ENCODE measurements at places on chromosomes 1 and 21.

DNA sequence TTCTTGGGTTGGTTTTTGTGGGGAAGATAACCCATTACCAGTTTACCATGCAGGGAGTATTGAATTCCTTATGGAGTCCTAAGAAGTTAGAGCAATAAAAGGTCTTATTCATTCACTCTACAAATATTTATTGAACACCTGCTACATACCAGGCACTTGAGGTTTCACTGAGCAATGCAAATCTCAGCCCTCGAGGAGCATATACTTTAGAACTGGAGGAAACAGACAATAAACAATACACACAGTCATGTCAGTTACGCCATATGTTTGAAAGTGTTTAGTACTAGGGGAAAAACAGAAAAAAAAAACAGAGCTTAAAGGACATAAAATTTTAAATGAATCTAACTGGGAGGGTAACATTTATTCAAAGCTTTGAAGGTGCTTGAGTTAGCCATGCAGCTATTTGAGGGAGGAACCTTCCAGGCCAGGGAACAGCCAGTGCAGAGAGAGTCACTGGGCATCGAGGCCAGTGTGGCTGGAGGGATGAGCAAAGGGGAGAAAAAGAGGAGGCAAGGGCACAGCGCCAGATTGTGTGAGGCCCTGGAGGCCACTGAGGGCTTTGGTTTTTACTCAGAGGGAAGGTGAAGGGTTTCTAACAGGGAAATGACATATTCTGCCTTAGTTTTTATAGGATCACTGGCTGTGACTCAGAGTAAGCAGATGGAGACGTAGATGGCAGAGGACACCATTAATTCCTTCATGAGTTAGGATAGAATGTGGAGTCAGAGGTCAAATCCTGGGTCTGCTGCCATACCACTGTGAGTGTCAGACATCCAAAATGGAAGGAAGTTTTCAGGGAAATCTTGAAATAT lies 32.7 kb downstream of the C1orf21 start:
- no peak for DNase-seq

DNA sequence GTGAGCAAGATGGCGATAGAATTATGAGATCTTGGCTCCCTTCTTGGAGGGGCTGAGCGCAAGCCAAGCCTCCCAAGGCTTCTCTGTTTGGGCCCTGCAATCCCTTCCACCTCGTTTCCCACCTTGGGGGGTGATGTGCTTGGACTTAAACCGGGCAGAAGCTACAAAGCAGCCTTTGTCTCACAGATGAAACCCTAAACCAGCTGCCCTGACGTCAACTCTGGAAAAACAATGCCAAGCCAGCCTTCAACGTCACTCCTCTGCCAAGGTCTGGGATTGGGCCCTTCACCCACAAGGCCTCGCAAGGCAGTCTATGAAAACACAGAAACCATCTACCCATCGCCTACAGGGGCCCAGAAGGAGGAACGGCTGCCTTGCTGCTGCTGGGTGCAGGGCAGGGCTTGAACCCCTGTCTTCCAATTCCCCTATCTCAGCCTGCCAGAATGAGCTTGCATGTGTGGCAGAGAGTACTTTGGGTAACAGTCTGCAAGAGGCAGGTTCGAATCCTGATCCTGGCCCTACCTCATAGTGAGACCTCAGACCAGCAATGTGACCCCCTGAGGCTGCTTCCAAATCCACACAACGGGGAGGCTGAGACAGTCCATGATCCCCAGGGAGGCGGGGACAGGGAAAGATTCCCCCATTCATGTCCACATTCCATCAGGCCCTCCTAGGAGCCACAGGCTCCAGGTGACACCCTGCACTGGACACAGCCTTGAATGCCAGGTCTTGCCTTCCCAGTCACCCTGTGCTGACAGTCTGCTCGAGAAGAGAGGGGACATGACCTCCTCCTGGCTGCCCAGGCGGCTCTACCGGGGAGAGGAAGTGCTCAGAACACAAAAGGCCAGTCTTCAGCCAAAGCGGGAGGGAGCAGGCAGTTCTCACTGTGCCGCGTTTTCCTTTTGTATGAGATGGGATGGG lies 15.0 kb downstream of the IFFO2 start:
- no peak for DNase-seq

DNA sequence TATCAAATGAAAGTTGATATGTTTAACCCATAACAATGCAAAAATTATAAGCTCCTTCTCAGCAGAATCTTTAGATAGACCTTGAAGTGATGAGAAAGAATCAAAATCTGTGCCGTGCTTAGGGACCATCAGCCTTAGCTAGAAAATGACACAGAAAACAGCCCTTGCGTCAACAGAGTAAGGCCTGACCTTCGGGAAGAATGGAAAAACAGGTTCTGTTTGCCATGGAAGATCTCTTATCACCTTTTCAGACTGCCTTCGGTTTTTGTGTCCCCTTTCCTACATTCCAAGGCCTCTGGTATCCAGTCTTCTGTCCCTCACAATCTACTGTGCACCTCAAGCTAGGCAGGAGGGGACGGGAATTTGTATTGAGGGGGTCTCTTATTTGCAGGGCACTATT lies 37.6 kb upstream of the DPT start:
- no peak for DNase-seq

DNA sequence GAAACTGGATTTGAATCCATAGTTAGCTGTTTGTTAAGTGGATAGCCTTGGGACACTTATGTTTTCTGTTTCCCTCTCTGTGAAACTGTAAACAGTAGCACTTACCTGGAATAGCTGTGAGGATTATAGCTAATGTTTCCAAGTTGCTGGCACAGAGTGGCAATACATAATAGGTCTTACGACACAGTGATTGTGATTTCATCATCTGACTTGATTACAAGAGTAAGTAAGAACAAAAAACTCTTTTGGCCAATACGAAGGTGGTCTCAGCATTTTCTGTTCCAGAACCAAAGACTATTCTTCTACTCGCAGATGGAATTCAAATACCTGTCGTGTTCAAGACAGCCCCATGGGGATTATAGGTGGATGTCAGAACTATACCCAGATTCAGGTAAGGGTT lies 2.1 kb downstream of the C8B start:
- no peak for DNase-seq

- no peak for DNase-seq
These were observed 486.6 kb downstream of the KIF26B start for GRCh38 chr1:245641384-245641783.

- DNase-seq: no peak
These were observed 64.9 kb upstream of the KRTAP19-8 start for GRCh38 chr21:31103163-31103562.

All from upper lobe of left lung (tissue), 6 donors.